ENCODE measurements at places on chromosomes 5 and 9.
A peak's percentile ranks its signal among the peaks of the same experiment; 100 is the strongest.

- H3K4me1 ChIP-seq: peaks cover 6% of the 10 kb centered on the region
- no peaks in the 10 kb centered on the region for H3K27me3 ChIP-seq
- H3K27ac ChIP-seq: no peak overlapping the region
- no peak for DNase-seq
- H3K36me3 ChIP-seq: no peaks in the 10 kb centered on the region
These were observed 32.9 kb downstream of the STXBP1 start for GRCh38 chr9:127644943-127645342.

- peaks cover 3% of the 10 kb centered on the region for H3K4me1 ChIP-seq
- H3K36me3 ChIP-seq: no peaks in the 10 kb centered on the region
- no peak overlapping the region for H3K4me3 ChIP-seq
- DNase-seq: no peak
- no peak overlapping the region for H3K27ac ChIP-seq
These were observed 4.6 kb upstream of the HNRNPA0 start for GRCh38 chr5:137758715-137759306.

GRCh38 chr9:8428389-8428788, 628.8 kb upstream of the DMAC1 start:
- H3K27ac ChIP-seq: no peak overlapping the region
- no peak overlapping the region for H3K4me3 ChIP-seq
- no peaks in the 10 kb centered on the region for H3K36me3 ChIP-seq
- no peak for DNase-seq

DNA sequence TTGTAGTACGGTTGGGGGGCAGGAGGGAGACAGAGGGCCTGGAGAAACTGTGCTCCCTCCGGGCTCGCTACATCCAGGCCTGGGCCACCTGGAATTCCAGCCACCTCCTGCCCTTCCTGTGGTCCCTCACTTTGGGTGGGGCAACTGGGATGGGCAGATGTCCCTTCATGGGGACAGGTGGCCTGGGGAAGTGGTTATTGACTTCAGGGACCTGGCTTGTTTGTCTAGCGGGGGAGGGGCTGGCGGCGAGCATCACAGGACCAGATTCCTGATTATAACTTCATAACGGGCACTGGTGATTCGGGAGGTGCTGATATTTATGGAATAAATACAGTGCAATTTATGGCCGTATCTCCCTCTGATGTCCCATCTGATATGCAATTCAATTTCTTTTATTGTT, 20.1 kb upstream of the LAMC3 start:
- H3K4me1 ChIP-seq: peaks cover 5% of the 10 kb centered on the region
- H3K27ac ChIP-seq: no peak overlapping the region
- H3K27me3 ChIP-seq: peaks cover 17% of the 10 kb centered on the region
- H3K36me3 ChIP-seq: no peaks in the 10 kb centered on the region

DNA sequence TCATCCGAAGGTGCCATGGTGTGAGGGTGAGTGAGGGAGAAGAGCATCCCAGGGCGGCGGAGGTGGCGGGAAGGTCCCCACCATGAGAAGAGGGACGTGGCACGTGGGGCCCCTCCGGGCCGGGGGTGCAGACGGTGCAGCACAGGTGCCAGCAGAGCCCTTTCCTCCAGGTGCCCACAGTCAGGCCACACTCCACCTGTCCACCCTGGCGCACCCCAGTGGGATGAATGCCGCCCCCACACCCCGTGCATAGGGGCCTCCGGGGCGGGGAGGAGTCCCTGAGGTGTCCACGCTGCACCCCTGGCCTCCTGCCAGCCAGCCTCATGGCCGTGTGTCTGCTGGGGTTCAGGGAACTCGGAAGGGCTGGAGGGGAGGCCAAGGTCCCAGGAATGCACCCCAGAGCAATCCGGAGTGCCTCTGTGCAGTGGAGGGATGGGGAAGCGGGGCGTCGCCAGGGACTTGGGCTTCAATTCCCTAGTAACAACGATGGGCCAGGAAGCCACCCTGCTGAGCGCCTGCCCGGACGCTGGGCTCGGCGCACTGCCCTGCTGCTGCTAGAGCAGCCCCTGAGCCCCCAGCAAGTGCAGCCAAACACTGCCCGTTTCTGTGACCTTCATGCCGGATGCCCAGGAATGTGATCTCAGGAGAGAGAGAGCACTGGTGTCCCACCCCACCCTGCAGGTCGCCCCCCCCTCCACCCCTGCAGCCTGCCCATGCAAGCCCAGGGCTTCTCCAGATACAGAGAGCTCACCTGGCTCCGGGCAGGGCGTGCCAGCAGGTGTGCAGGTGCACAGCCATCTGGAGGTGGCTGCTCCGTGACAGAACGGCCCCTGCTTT, 8.8 kb upstream of the NACC2 start:
- DNase-seq: no peak
- no peaks in the 10 kb centered on the region for H3K36me3 ChIP-seq
- peaks cover 10% of the 10 kb centered on the region for H3K27me3 ChIP-seq
- no peak overlapping the region for H3K27ac ChIP-seq
- no peak overlapping the region for H3K4me3 ChIP-seq

DNA sequence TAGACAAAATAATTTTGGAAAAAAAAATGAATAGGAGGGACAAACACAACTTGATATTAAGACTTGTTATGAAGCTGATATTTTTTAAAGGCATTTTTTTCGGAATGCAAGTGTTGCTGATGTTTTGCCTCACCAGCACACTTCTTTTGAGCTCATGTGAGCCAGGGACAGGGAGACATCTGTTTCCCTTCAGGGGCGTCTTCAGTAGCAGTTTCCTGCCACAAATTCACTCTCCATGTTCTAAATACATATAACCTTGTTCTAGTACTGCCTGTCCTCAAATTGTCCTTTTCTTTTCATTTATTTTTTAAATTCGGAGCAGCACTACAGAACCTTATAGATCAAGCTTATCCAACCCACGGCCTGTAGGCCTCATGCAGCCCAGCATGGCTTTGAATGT, 316.0 kb upstream of the PAPPA start:
- H3K27ac ChIP-seq: no peak overlapping the region
- H3K4me1 ChIP-seq: no peaks in the 10 kb centered on the region
- no peaks in the 10 kb centered on the region for H3K36me3 ChIP-seq
- DNase-seq: no peak
- no peaks in the 10 kb centered on the region for H3K27me3 ChIP-seq

DNA sequence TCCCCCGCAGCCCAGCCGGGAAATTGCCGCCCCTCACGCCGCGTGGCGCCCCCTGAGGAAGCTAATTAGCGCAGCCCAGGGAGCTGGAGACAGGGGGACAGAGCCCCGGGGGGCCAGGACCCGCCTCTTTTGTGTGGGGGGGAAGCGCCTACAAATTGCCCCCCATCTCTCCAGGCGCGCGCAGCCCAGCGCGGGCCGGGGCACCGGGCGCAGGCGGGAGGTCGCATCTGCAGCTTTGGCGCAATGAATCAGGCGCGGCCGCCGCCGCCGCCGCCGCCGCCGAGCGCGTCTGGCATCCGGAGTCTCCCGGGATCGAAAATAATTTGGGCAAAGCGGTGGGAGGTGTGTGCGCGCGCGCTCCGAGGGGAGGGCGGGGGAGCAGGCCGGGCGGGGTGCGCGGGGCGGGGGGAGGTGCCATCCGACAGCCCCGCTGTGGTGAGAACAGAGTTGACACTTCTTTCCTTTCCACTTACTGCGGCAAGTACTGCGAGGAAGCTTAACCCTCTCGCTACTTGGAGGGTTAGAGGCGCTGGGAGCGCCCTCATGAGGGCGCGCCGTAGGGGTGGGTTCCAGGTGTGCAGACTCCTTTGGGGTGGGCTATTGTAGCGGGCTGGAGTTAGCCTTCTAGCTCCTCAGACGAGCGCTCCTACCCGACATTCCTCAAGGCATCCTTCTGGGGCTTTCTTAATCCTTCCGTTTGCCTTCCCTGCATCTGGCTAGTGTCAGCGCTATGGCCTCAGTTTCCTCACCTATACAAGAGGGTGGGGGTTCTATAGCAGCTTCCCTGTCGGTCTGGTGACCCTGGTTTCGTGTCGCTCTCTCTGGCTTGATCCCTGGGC, 63.1 kb downstream of the CXXC5 start:
- no peaks in the 10 kb centered on the region for H3K27me3 ChIP-seq
- H3K4me3 ChIP-seq: peak overlapping the region; percentile 46
- no peaks in the 10 kb centered on the region for H3K36me3 ChIP-seq
- peak overlapping the region; percentile 71 for H3K27ac ChIP-seq

- H3K4me1 ChIP-seq: no peaks in the 10 kb centered on the region
- peak; percentile 1 for DNase-seq
- H3K27ac ChIP-seq: no peak overlapping the region
- no peaks in the 10 kb centered on the region for H3K36me3 ChIP-seq
- H3K27me3 ChIP-seq: no peaks in the 10 kb centered on the region
These were observed 261.2 kb downstream of the ANXA1 start for GRCh38 chr9:73412874-73413273.

DNA sequence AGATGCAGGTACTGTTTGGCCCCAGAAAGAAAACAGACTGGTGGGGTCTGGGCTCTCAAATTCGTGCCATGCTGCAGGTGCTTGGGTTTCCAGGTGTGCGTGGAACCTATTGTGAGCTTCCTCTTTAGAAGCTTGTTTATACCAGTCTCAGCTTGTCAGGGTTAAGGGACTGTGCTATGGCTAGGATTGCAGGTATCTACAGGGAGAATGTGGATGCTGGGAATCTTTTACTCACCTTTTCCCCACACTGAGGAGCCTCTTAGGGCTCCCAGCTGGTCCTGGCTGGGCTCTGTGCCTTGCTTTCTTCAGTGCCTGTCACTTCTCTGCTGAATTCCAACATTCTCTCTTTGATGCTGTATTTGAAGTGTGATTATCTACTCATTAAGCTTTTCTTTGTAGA, 111.8 kb downstream of the WDR70 start:
- no peaks in the 10 kb centered on the region for H3K27me3 ChIP-seq
- DNase-seq: no peak
- no peak overlapping the region for H3K4me3 ChIP-seq
- no peak overlapping the region for H3K27ac ChIP-seq
- peaks cover 18% of the 10 kb centered on the region for H3K36me3 ChIP-seq
- H3K4me1 ChIP-seq: no peaks in the 10 kb centered on the region

GRCh38 chr5:16461026-16461425, 4.6 kb downstream of the ZNF622 start:
- peaks cover 9% of the 10 kb centered on the region for H3K4me1 ChIP-seq
- no peaks in the 10 kb centered on the region for H3K27me3 ChIP-seq
- peak overlapping the region; percentile 67 for H3K27ac ChIP-seq
- peak; percentile 85 for DNase-seq
- H3K36me3 ChIP-seq: peaks cover 74% of the 10 kb centered on the region

DNA sequence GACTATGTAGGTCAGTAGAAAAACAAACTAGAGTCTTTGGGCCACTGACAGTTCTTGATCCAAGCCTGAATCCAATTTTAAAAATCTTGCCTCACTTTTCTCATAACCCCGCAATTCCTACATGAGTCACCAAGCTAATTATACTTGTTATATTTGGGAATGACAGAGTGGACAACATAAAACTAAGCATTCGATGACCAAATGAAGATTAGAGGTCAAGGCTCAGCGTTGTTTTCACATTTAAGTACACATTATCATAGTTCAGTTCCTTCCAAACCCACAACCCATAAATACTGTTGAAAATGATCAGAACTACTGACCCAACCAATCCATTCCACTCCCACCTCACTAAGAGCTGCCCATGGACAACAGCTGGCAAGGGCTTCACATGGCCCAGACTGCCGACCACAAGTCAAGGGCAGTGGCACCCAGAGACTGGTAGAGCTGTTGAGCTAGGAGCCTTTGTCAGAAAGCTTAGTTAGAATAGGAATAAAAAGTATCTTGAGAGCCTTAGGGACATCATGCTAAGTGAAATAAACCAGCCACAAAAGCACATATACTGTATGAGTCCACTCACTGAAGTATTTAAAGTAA, 64.2 kb downstream of the MYO10 start:
- peaks cover 9% of the 10 kb centered on the region for H3K4me1 ChIP-seq
- no peak overlapping the region for H3K4me3 ChIP-seq
- DNase-seq: peak; percentile 85

- H3K27me3 ChIP-seq: peaks cover 61% of the 10 kb centered on the region
- peaks cover 2% of the 10 kb centered on the region for H3K4me1 ChIP-seq
- DNase-seq: no peak
- no peak overlapping the region for H3K4me3 ChIP-seq
These were observed 34.0 kb upstream of the ARAP3 start for GRCh38 chr5:141716009-141716408.

- DNase-seq: no peak
- H3K4me1 ChIP-seq: peaks cover 13% of the 10 kb centered on the region
- no peak overlapping the region for H3K27ac ChIP-seq
These were observed 65.7 kb upstream of the GNE start for GRCh38 chr9:36323926-36324325.
